ENCODE measurements at places on chromosomes 6 and 20. TPM values are rescaled to one million over a fixed set of nuclear protein-coding genes. Genes with fewer than 3 reads are reported as not detected.

The BPIFA1 gene
- not detected for total RNA-seq

The GPX5 gene
- total RNA-seq: not detected

The ECT2L gene
- total RNA-seq: 0.39 TPM

The GLP1R gene
- total RNA-seq: not detected

The SLC18B1 gene
- 5.1 TPM for total RNA-seq

The GTSF1L gene
- not detected for total RNA-seq

The BEND6 gene
- 12.6 TPM for total RNA-seq

The ANKRD66 gene
- not detected for total RNA-seq

The OR2J3 gene
- not detected for total RNA-seq

The TSHZ2 gene
- total RNA-seq: not detected

The C4A gene
- total RNA-seq: 2.2 TPM

The IMPG1 gene
- not detected for total RNA-seq

The ARFGEF3 gene
- total RNA-seq: under 0.01 TPM

The CFB gene
- not detected for total RNA-seq

The CNR1 gene
- not detected for total RNA-seq

The C6orf118 gene
- total RNA-seq: not detected

The C20orf144 gene
- total RNA-seq: 0.33 TPM

The STX7 gene
- total RNA-seq: 55.7 TPM

The SLC32A1 gene
- total RNA-seq: not detected

The NOTCH4 gene
- 3.5 TPM for total RNA-seq

The SYCP2L gene
- 0.11 TPM for total RNA-seq

The CLIC5 gene
- 1.5 TPM for total RNA-seq

The EPB41L2 gene
- total RNA-seq: 15.3 TPM

The TRIM26 gene
- total RNA-seq: 48.0 TPM

The TRIM15 gene
- not detected for total RNA-seq

The FRS3 gene
- total RNA-seq: 2.7 TPM

The PNLDC1 gene
- not detected for total RNA-seq
